Stimulated activated CD8-positive, alpha-beta memory T cell treated with anti-CD3 and anti-CD28 coated beads, Interleukin-15, amount 100 ng/mL, for 24 hours (primary cell): ENCODE measurements at places on chromosomes 7 and 10.

DNA sequence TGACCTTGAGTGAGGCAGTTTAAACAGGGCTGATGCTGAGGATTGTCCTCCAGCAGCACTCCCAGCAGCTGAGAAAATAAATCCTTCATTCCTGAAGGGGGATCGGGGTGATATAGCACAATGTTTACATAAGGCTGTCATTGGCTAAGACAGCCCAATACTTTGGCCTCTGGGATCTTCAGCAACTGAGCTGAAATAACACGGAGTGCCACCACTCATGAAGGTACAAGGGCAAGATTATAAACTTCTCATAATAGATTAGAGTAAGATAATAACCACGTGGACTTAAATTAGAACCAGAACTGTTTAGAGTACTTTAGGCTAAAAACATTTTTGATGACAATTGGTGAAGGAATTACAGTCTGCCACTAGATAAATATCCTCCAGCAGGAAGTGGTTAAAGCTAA, 70.0 kb upstream of the PAPSS2 start:
- no peak for DNase-seq

DNA sequence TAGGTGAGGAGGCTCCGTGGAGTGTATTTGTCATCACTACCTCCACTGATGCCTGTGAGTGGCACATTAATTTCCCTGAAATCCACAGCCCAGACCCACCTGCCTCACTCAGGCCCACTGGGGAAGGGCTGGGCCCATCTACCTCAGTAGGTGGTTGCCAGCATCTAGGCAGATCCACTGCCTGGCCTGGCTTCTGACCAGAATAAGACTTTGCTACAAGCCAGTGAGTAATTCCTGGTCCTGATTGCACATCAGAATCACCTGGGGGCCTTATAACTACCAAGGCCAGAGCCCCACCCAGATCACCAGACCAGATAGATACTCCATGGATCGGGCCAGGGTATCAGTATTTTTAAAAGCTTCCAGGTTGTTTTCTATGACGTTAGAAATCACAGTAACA, 37.5 kb upstream of the PLEKHA1 start:
- DNase-seq = no peak

GRCh38 chr7:19851504-19851903, 78.1 kb upstream of the TMEM196 start:
- DNase-seq = no peak

DNA sequence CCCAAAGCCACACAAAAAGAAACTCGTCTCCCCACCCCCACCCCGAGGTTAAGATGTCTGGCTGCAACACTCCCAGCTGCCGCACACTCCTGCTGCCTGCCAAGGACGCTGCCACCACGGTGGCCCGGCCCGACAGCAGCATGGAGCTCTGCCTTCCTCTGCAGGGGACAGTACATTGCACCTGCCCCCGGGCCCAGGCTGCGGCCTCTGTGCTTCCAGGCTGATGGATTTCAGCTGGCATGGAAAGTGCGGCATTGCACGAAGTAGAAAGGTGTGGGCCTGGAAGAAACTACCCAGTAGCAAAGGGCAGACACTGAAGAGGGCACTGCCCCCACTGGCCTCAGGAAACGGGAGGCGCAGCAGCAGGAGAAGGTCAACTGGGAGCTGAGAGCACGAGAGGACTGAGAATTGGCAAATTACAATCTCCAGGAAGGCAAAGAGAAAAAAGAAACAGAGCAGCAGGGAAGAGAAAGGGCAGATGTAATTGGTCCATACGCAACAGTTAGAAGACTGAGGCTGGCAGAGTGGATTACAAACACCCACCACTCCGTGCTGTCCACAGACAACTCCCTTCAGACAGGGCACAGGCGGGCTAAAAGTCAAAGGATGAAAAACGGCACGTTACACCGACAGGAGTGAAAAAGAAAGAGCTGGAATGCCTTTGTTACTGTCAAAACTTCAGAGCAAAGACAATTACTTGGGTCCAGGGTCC, 117.1 kb upstream of the DIP2C start:
- DNase-seq = no peak

DNA sequence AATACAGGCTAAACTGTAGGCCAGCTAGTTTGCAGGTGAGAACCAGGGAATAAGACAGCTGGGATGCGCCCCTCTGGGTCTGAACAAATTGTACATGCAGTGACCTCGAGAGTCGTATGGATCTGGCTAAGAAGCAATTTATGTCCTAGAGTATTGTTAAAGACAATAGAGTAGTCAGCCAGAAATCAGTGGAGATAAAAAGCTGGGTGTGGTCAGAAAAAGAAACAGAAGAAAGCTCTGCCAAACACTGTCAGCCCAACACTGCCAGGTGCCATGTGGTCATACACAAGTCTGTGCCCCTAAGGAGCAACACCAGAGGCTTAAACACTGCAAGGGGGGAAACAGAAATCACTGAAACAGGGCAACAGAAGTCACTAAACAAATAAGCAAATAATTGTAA, 62.2 kb downstream of the CNOT4 start:
- no peak for DNase-seq

GRCh38 chr7:38524786-38525185, 106.4 kb downstream of the AMPH start:
- DNase-seq = no peak

GRCh38 chr7:68334216-68334615, 1264.1 kb upstream of the AUTS2 start:
- no peak for DNase-seq

DNA sequence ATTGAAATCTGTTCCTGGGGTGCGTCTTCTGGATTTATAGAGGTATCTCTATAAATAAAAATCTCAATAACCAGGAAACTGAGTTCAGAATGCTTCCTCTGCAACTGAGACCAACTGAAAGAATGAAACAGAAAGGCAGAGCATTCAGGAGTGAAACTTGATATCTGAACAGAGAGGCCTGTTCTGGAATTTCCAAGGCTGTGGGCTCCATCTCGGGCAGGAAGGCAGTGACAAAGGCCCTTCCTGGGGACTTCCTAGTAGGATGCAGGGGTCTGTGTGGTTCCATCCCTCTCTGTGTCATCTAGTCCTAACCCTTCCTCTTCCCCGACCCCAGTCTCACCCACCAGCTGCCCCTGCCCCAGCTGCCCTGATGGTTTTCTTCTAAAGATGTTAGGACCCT, 52.0 kb downstream of the JCAD start:
- DNase-seq = no peak

GRCh38 chr7:80870813-80871212, 48.0 kb downstream of the SEMA3C start:
- DNase-seq = no peak

- DNase-seq = no peak
Observed at GRCh38 chr10:108180878-108181277, 1016.4 kb upstream of the SORCS1 start.

DNA sequence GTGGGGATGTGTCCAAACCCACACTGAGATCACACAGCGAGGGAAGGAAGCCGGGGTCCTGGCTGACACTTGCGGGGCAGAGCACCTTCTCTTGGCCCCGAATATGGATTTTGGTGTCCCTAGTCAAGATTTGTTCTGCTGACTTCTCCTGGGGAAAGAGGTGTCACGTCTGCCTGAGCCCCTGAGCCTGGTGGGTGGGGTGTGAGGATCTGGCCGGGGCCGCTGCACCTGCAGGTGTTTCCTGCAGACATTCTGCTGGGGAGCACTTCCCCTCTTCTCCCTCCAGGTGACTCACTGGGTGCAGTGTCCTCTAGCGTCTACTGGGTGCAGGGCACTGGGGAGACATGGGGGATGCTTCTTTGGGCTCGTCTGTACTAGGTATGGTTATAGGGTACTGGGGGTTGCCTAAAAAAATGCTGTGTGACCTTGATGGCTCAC, 99.2 kb downstream of the GRK5 start:
- no peak for DNase-seq

- DNase-seq = no peak
Observed at GRCh38 chr7:7979558-7979957, 11.0 kb downstream of the GLCCI1 start.

- DNase-seq = no peak
Observed at GRCh38 chr10:43676331-43676730, 27.6 kb upstream of the ZNF32 start.
